T-helper 2 cell (primary cell): ENCODE measurements at places on chromosomes 6 and 20.

DNA sequence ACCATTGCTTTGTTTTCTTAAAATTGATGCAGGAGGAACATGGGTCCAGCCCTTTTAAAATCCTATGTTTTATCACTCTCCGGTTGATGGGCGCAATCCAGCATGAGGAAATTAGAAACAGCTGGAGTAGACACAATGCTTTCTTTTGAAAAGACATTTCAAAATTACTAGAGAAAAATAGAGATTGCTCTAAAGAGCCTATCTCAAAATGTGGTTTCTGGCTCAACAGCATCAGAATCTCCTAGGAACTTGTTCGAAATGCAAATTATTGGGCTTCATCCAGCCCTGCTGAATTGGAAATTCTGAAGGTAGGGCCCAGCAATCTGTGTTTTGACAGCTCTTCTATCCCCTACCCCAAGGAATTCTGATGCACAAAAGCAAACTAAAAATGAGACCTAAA is 190.8 kb upstream of the BMP2 start:
- no peak for DNase-seq

DNA sequence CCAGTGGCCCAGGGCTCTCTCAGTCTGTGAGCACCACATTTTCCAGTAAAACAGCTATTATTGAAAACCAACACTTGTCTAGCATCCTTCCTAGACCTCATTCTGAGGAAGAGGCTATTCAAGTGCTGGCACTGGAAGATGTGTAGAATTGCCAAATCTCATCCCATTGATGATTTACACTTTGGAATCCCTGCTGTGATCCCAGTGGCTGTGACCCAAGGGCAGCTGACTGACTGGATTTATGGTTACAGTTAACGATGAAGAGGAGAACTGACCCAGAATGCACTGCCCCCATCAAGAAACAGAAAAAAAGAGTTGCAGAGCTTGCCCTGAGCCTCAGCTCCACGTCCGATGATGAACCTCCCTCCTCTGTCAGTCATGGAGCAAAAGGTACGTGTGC is 2.4 kb downstream of the CMTR1 start:
- no peak for DNase-seq

DNA sequence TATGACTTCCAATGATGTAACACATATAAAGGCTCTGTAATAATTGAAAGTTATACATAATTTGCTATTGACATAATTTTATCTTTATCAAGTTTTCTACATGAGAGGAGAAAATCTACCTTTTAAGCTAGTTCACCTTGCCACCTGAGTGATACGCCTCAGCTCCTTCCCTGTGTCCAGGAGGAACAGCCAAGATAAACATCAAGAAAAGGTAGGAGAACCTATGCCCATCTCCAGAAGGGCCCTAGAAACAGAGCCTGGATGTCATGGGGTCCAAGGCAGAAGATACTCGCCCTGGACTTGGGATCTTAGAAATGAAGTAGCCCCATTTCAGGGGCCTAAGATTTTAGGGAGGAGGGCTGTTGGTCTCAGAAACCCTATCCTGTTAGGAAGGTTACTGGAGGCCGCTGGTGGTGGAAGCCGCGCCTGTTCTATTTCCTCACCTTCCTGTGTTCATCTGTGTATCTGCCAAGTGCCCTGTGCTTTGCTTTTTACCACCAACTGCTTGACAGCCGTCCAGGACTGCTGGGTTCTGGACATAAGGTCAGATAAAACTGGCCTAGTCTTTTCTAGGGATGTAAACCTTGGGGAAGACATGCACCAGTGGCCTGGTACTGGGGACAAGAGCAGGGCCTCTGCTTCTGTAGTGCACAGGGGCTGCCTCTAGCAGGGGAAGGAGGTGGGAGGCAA is 178.5 kb downstream of the ARID1B start:
- no peak for DNase-seq

DNA sequence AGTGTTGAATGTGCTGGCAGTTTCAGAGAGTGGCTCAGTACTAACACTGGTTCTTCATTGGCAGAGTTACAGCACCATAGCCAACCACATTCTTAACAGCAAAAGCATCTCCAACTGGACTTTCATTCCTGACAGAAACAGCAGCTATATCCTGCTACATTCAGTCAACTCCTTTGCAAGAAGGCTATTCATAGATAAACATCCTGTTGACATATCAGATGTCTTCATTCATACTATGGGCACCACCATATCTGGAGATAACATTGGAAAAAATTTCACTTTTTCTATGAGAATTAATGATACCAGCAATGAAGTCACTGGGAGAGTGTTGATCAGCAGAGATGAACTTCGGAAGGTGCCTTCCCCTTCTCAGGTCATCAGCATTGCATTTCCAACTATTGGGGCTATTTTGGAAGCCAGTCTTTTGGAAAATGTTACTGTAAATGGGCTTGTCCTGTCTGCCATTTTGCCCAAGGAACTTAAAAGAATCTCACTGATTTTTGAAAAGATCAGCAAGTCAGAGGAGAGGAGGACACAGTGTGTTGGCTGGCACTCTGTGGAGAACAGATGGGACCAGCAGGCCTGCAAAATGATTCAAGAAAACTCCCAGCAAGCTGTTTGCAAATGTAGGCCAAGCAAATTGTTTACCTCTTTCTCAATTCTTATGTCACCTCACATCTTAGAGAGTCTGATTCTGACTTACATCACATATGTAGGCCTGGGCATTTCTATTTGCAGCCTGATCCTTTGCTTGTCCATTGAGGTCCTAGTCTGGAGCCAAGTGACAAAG is 17.0 kb upstream of the ADGRF4 start:
- no peak for DNase-seq

DNA sequence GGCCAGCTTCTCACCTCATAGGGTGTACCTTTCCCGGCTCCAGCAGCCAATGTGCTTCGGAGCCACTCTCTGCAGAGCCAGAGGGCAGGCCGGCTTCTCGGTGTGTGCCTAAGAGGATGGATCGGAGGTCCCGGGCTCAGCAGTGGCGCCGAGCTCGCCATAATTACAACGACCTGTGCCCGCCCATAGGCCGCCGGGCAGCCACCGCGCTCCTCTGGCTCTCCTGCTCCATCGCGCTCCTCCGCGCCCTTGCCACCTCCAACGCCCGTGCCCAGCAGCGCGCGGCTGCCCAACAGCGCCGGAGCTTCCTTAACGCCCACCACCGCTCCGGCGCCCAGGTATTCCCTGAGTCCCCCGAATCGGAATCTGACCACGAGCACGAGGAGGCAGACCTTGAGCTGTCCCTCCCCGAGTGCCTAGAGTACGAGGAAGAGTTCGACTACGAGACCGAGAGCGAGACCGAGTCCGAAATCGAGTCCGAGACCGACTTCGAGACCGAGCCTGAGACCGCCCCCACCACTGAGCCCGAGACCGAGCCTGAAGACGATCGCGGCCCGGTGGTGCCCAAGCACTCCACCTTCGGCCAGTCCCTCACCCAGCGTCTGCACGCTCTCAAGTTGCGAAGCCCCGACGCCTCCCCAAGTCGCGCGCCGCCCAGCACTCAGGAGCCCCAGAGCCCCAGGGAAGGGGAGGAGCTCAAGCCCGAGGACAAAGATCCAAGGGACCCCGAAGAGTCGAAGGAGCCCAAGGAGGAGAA is 10.5 kb downstream of the GNAS-AS1 start:
- DNase-seq, result no peak

DNA sequence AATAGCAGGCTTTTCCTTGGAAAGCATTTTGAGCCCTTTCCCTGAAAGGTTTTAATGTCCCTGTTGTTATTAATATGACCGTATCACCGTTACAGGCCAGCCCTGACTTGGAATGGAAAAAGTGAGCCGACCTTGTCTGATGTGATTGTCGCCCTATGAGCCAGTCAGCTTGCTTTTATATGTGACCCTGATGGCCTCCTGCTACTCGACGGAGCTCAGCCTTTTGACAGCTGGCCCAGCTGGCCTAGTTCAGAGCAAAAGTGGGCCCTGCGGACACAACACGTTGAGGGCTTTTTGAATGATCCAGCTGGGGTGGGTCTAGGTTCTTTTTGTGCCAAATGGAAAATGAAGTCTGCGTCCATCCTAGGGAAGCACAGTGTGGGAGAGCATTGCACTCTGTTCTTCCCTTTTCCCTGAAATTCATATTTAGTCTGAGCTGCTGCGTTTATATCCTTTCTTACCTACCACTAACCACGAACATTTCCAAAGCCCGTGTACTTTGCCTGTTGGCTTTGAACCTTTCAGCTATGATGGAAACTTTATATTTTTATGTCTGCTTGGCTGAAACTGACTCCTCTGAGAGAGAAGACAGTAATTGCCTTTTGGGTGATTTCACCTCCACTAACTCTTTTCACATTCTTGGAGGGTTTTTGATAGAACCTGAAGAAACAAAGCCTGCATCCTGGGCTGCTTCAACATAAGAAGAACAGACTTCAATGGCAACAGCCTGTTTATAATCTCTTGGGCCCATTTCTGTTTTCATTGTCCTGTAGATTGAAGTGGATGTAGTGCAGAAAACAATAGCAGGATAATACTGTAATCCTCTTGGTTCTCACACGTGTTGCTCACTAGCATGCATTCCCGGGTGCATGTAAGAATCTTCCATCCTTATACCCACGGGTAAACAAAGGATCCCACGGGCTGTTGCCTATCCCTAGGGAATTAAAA is 121.8 kb upstream of the HDGFL1 start:
- DNase-seq, result no peak

- no peak for DNase-seq
Measured at GRCh38 chr20:59451641-59452040, 151.2 kb downstream of the EDN3 start.

- no peak for DNase-seq
Measured at GRCh38 chr6:157967020-157967419, 14.6 kb upstream of the SYNJ2 start.

- no peak for DNase-seq
Measured at GRCh38 chr6:168841609-168842278, 400.8 kb downstream of the SMOC2 start.

DNA sequence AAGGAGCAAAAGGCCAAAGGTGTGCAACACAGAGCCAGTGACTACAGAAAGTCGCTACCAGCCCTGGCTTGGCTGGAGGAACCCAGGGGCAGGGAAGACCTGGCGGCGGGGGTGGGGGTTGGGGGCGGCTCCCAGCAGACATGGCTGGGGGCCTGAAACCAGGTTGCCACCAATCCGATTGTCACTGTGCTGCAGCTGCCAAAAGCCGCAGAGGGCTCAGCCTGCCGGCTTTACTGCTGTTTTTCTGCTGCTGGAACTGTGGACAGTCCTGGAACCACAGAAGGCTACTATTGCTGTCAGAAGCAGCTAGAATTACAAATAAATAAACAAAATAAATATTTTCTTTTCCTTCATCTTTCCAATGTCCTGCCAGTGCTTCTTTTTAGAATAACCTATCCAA is 25.7 kb upstream of the OGFRL1 start:
- DNase-seq, result no peak

DNA sequence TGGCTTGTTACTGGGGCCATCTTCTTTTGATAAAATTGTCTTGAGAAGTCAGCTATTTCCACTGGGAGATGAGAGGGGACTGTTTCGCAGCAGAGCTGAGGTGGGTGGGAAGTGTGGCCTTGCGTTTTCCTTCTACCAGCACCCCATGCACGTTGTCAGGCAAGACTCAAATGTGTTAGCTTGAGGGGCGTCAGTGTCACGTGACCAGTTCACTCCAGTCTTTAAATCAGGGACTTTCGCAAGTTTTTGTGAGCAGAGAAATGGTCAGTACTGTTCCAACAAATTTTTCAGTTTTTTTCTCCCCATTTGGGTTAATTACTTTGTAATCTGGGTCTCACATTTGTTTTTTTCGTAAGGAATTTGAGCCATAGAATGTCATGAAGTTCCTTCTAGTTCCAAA is 20.7 kb upstream of the ADRM1 start:
- DNase-seq, result no peak

DNA sequence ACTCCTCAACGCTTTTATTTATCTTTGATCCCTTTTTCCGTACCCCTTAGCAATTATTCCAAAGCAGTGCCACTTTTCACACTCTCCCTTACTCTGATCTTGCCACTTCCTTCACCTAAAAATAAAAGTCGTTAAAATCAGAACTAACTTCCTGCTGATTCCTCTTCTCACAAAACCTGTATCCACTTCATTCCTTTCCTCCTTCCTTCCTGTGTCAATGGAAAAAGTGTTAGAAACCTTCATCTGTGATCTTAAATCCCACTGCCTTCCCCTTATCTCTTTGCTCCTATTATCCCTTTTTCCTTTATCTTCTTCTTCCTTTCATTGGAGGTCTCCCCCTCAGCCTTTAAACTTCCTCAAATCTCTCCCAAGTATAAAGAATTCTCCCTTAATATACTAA is 49.2 kb downstream of the GOPC start:
- DNase-seq, result no peak

DNA sequence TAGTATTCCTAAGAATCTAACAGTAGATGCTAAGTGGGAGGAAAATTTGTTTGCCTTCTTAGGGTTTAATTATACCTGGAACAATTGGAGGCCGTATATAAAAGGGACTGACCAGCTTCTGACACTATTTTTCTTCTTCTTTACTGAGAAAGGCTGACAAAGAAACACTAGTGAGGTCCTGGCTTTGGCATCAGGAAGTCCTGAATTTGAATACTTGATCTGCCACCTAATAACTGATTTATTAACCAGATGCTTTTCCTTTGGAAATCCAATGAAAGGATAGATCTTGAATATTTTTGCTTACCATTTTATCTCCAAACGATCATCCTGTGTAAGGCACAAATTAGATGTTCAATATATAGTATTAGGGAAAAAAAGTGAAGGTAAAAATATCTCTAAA is 382.5 kb downstream of the CENPW start:
- DNase-seq, result no peak

DNA sequence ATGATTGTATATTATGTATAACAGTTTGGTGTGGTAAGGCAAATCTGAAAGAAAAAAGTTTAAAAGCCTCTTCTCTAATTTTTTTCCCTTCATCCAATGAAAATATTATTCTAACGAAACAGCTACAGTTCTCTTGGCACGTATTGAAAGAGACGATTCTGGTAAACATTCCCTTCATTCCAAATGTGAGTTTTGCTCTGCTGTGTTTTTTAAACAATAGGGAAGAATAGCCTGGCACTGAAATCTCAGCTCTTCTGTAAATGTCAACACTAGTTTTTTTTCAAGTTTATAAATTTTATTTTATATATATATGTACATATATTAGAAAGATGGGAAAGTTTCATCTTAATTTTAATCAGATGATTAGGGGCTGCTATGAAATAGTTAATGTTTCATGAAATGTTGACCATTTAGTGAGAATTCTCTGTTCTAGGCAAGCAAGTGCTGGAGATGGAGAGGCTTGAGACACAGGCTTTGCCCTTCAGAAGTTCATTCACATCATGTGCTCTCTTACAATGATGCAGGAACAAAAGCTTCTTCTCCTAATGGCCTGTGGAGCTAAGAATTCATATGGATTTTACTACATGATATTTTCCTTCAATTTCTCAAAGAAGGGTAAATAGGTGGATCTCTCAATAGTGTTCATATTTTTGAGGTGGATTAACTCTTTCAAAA is 4.1 kb downstream of the PAQR8 start:
- DNase-seq, result no peak

DNA sequence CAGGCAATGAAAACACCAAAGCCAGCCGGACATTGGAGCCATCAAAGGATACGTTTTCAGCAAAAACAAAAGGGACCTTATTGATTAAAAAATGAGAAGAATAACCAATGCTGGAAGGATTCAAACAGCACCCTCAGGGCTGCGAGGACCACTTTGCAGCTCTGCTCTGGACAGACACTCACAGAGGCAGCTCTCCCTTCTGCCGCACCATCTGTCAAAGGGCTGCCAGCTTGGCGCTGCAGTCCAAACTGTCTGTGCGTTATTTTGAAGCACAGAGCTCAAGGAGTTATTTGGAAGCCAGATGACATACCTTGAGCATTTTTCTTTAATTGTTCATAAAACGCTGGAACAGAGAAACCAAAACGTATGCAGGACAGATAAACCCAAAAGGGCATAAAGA is 85.2 kb downstream of the KIF16B start:
- no peak for DNase-seq
